ACHN (cell line): ENCODE measurements at places on chromosomes 1 and 21.

DNA sequence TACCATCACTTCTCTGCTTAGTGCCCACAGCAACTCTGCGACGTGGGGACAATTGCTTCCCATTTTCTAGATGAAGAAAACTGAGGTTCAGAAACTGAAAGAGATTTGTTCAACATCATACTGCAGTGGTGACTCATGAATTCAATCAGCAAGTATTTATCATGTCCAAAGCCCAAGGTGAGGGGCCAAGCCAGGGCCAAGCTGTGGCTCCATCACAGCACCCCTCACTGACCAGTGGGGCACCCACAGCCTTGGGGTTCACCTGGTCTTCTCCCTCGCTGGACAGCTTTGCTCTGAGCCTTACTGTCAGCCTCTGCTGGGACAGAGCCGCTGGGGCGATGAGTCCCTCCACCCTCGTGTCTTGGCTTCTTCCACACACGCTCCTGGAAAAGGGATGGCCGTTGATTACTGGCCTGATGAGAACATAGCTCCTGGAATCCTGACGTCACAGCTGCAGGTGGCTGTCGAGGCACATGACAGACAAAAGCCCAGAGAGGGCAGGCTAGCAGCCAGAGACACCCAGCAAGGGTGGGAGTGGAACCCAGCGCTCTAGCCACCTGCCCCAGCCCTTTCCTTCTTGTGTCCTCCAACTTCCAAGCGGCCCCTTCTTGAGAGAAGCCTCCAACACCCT, 6.2 kb downstream of the EDN2 start:
- no peak for DNase-seq

- DNase-seq = no peak
Measured at GRCh38 chr1:67418839-67419586, 11.2 kb downstream of the SERBP1 start.

GRCh38 chr1:116131866-116132605, 20.8 kb downstream of the MAB21L3 start:
- no peak for DNase-seq

DNA sequence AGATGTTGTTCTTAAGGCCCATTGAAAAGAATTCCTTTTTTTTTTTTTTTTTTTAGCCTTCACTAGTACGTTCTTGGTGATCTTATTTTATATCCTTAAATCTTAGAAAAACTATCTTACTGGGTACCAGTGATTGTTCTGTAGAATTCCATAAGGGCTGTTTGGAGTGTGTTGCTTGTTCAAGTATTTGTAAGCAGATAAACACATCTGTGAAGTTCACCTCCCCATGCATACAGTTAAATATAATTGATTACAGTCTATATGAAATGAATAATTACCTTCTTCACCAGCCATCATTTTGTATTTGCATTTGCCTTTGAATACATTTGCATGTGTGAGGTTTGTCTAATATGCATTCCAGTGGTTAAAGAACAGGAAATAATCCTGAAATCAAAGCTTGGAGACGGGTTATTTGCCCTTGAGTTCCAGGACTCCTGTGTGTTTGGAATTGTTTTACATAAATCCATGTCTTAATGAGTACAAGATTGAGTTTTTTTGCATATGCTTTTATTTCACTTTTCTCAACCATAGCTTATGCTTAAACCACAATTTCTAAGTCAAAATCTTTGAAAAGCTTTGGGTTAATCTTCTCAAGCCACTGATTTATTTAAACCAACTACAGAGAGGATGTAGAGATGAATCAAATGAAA, 73.1 kb downstream of the VPS13D start:
- no peak for DNase-seq
